ENCODE measurements at places on chromosomes 6 and 20.

DNA sequence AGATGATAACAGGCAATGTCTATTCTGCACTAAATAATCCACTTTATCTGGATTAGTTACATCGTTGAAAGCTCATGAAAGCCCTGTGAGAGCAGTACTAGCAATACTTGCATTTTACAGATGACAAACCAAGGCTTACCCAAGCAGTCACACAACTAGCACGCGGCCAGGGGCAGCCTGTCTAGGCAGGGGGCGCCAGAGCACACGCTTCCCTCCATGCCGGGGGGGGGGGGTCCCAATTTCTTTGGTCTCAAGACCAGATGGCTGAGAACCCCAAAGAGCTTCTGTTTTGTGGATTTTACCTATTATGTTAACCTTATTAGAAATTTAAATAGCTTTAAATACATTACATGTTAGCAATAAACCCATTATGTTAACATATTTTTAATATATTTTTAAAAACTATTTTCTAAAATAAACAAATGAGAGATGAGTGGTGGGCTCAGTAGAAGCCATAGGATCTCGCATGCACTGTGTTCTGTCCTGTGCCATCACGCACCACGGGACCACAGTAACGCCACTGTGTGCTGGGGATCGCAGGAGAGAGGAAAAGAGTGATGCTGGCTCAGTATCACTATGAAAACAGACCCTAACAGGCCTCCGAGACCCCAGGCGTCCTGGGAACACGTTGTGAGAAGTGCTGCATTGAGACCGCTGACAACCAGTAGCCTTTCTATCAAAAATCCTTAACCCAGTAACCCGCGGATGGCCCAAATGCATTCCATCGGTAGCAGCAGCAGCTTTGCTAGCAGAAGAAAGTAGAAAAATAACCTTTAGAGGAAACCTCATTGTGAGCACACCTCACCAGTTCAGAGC is 5.3 kb upstream of the PRR18 start:
- DNase-seq = peak; percentile 57

DNA sequence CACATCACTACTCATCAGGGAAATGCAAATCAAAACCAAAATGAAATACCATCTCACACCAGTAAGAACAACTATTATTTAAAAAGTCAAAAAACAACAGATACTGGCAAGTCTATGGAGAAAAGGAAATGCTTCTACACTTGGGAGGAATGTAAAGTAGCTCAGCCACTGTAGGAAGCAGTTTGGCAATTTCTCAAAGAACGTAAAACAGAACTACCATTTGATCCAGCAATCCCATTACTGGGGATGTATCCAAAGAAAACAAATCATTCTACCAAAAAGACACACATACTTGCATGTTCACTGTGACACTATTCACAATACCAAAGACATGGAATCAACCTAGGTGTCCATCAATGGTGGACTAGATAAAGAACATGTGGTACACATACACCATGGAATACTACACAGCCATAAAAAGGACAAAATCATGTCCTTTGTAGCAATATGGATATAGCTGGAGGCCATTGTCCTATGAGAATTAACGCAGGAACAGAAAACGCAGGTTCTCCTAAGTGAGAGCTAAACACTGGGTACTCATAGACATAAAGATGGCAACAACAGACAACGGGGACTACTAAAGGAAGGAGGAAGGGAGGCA is 260.4 kb downstream of the RNGTT start:
- DNase-seq = no peak

- DNase-seq = no peak
Measured at GRCh38 chr6:167091805-167092107, 31.1 kb upstream of the CCR6 start.

DNA sequence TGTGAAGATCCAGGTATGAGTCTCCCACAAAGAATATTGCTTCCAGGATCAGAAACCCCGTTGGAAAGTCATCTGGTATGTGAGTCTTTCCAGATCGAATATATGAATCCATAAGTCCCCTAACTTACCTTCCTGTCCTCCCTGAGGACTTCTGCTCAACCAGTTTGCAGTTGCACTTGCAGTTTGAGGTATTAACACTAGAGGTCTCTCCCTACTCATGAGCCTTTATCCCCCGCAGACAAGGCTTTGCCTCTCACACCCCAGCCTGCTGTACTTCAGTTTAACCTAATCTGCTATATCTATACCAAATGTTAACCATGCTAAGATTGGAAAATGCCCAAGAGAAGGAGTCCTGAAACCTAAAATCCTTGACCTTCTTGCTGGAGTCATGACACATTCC is 135.3 kb upstream of the DEFB112 start:
- no peak for DNase-seq
